Adipocyte (in vitro differentiated cells): ENCODE measurements at places on chromosomes 1 and 21.

DNA sequence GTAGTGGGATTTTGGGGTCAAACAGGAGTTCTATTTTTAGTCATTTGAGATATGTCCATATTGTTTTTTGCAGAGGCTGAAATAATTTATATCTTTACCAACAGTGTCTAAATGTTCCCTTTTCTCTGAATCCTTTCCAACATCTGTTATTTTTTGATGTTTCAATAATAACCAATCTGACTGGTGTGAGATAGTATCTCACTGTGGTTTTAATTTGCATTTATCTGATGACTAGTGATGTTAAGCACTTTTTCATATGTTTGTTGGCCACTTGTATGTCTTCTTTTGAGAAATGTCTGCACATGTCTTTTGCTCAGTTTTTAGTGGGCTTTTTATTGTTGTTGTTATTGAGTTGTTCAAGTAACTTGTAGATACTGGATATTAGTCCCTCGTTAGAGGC lies 1325.0 kb downstream of the BRINP3 start:
- no peak for DNase-seq

- no peak for DNase-seq
These were observed 27.1 kb upstream of the LRRC38 start for GRCh38 chr1:13540866-13541265.

DNA sequence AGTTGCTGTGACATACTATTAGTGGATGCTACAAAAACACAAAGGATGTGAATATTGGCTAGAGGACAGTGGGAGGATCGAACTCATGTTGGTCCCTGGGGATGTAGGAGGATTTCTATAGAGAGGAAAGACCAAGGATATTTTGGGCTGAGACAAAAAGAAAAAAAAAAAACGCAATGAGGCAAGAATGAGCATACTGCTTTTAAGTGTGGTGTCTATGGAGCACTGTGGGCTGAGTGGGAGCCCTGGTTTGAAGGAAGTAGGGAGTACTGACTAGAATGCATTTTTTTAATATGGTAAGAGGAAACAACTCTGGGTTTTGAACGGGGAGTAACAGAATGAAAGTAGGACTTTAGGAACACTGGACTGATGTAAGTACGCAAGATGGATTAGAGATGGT lies 450.7 kb downstream of the NEGR1 start:
- no peak for DNase-seq

DNA sequence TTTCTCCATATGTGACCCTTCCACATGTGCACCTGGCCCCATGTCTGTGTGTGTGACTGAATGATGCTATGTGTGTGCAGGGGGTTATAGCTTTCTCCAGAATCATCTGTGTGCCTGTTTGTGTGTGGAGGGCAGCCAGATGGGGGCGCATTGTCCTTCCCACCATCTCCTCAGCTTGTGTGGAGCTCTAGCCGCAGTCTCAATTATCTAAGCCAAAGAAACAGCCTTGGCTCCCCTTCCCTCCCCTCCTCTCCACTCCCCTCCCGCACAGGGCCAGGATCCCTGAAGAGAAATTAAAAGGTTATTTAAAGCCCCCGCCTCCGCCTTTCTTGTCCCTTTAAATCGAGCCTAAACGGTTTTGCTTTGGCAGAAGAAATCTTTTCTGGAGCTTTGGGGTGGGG lies 1.8 kb upstream of the DMBX1 start:
- no peak for DNase-seq

DNA sequence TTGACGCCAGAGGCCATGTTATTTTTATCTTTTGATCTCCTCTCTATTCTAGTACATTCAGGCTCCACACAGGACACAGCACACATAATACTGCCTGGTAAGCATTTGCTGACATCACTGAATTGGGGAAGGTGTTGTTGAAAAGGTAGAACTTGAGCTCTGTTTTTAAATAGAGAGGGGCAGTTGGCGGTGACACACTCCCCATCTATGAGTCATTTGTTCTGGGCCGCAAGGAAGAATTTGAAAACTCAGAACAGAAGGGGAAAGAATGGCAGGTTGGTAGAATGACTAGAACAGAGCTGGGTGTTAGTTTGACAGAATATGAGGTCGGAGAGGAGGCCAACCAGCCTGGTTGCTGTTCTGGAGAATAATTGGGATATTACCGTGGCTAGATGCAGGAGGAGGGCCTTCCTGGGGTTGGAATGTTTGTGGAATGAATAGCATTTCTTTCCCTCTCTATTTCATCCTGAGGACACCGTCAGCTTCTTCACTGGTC lies 52.1 kb upstream of the ERRFI1 start:
- DNase-seq: peak; percentile 80

GRCh38 chr1:214636436-214636835 lies 33.4 kb downstream of the CENPF start:
- no peak for DNase-seq

- peak; percentile 54 for DNase-seq
These were observed 70.1 kb upstream of the NTPCR start for GRCh38 chr1:232880354-232880753.

DNA sequence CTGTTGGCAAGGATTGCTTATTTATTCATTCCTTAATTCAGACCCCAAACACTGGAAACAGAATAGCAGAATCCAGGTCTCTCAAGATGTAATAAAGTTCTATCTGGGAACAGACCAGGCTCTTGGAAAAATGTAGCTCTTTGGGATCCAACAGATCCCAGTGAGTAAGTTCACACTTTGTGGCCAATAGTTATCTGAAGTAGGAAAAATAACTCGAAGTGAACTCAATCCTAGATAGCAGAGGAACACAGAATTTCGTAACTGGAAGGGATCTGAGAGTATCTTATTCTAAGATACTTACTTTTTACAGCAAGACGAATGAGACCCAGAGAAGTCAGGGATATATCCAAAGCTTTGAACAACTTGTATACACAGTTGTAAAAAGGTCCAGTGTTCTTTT lies 150.7 kb upstream of the CD34 start:
- DNase-seq: no peak

DNA sequence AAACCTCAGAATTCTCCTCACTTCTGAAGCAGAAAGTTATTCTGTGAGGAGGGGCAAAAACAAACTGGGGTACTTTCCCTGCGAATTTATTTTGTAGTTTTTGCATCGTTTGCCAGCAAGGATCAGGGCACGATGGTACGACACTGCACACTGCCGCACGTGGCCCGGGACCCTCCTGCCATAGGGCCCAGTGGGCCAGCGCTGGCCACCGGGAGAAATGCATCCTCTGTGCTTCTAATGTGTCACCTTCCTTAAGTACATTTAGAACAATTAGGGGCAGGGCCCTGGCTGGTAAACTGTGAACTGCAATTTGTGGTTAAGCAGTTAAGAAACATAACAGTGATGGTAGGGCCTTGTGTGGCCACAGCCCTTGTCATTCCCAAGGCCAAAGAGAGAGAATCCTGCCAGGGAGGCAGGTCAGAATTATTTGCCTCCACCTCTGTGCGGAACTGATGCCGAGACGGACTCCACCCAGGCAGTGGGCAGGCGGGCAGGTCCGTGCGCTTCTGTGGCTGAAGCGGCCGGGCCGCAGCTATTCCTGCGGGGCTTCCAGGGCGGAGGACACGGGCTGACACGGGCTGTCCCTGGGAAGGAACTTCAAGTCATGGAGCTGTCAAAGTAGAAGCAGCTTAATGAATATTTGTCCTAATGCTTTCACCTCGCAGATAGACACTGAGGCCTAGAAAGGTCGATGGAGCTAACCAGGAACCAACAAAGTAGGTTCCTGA lies 12.5 kb downstream of the GPR137B start:
- no peak for DNase-seq

GRCh38 chr1:180387413-180387812 lies 115.0 kb downstream of the ACBD6 start:
- no peak for DNase-seq

- peak; percentile 85 for DNase-seq
These were observed 50.0 kb downstream of the TBCE start for GRCh38 chr1:235417086-235417697.

- DNase-seq: peak; percentile 46
These were observed 69.8 kb downstream of the CR1 start for GRCh38 chr1:207565546-207566468.

GRCh38 chr21:22575165-22575584 lies 1577.0 kb downstream of the NCAM2 start:
- no peak for DNase-seq

DNA sequence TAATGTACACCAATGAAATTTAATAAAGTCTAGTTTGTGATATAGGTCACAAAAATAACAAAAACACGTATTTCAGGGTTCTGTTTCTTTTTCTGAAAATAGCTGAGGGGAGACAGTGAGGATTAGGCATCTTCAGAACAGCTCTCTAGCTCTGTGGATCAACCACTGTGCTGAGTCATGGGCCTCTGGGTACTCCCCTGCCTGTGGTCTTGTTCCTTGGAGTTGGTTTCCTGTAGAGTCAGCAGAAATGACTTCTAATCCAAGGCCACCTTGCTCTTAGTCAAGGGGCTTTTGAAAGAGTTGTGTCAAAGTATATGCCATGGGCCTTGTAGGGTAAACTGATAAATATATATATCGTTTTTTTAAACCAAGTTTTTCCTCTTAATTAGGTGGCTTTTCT lies 141.8 kb upstream of the ZRANB2 start:
- no peak for DNase-seq

GRCh38 chr1:172287208-172287607 lies 133.3 kb upstream of the C1orf105 start:
- DNase-seq: peak; percentile 83

DNA sequence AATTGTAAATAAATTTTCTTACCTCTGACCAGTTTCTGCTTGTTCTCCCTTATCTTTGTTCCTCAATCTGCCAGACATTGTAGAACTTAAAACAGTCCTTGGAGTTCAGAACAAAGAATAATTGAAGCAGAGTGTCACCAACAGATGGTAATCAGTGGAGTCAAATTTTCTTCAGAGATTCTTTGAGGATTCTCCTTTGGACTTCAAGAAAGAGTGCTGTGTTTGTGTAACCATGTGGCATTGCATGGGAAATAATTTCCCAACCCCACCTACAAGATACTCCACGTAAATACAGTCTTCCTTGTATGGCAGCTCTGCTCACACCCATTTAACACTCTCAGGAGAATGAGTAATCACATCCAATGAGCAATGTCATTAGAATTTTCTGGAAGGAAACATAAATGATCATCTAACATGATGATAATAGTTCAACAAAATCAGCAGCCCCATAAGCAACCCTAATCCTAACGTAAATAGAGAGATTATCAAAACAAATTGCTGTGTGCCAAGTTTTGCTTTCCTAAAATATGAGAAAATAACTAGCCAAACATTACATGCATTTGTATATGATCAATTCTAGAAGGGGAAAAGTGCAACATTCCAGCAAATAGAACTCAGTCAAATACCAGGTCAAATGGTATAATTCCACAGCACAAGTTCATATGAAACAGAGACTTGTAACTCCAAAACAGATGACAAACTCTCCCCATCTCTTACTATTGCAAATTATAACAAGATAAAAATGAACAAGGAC lies 6.9 kb upstream of the DENND1B start:
- DNase-seq: peak; percentile 31

GRCh38 chr1:201468844-201469644 lies at the start of gene PHLDA3:
Gene PHLDA3 (minus strand): TSS chr1:201469188. CDS start chr1:201468786, 402 bp downstream.
- DNase-seq: peak; percentile 98

- no peak for DNase-seq
These were observed 122.0 kb downstream of the GLIS1 start for GRCh38 chr1:53616927-53617326.

DNA sequence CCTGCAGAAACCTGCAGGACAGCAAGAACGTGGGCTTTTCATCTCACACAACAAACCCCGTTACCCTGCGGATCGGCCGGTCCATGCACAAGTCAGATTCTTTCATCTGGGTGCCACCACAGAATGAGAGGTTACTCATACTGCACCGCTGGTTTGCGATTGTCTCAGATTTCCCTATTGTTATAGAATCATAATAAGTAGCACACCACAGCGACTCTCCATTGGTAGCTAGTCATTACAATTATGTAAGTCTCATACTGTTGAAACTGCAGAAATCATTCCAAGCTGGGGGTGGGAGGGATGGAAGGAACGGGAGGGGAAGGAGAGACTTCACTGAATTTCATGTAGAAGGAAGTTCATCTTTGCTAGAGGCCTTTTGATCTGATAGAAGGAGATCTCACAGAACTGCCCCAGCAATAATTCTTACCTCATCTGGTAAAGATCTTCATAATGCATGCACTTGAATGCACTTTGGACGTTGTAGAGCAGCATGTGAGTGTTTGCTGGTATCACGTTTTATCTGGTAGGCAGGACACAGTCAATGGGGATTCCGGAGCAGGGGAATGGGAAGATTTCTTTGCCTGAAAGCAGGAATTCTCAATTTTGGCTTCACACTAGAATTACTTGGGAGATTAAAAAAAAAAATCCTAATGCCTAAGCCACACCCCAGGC lies 221.1 kb downstream of the KIF26B start:
- peak; percentile 34 for DNase-seq

- DNase-seq: no peak
These were observed 98.8 kb downstream of the RHOU start for GRCh38 chr1:228833911-228834688.

DNA sequence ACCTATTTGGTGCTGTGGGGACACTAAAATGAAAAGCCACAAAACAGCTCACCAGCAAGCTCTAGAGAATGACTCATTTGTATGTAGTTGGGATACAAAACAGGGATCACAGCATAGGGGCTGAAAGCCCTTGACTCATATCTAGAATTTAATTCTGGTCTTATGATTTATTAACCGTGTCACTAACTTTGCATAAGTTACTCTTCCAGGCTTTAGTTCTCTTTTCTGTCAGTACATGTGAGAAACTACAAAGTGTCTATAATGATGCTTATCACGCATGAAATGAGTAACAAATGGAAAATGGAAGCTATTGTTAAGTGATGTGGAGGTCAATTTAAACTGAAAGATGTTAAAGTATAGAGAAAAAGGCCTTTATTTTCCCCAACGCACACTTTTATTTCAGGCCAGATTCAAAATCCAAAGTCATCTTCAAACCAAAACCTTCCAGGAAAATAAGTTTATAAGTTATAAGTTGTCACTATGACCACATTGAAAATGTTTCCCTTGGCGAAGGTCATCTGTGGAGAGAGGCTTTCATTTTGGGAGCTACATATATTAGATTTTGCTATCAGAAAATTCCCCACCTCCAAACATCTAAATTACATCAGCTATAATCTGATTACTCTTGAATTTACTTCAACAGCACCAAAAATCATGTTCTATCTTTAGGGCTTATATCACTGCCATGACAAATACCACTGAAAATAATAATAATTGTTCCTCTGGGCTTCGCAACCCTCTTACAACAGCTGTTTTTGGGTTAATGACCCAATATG lies 430.5 kb downstream of the MRPL39 start:
- no peak for DNase-seq
